HS-5 (cell line): ENCODE measurements at places on chromosomes 1 and 21.
A peak's percentile ranks its signal among the peaks of the same experiment; 100 is the strongest.

- peak; percentile 68 for DNase-seq
Observed at GRCh38 chr1:101259744-101260148, 22.9 kb downstream of the S1PR1 start.

DNA sequence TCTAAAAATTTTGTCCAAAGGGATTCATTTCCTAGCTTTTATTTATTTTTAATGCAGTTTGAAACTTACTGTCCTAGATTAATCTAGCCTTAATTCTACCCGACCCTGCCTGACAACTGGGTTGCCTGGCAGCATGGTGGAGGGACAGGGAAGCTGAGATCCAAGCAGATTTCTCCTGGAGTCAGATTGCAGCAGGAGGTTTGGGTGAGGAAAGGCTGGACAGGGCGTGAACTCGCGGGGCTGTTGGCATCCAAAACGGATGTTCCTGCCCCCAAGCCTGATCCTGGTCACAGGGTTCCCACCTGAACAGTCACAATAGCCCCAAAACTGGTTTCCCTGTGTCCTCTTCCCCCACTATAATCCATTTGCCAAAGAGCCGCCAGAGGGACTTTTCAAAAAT, 23.2 kb downstream of the TCEA3 start:
- DNase-seq: no peak

GRCh38 chr1:88976235-88976634, 16.2 kb downstream of the KYAT3 start:
- no peak for DNase-seq

DNA sequence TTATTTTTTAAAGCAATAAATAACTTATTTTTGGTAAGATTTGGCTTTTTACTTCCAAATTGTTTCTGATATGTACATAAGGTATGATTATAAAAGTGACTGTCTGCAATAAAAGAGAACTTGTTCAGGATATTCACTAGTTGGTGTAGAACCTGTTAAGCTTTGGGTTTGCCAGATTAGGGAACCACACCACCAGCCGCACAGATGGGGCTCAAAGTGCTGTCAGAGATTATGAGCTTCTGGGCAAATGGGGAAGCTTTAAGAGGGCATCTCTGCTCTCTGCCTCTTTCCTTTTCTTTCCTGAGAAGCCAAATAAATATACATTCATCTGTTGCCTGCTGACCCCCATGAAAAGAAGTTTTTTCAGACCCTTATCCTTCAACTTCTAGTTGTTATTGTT, 25.4 kb downstream of the IVNS1ABP start:
- no peak for DNase-seq

- DNase-seq: peak; percentile 72
Observed at GRCh38 chr1:33007190-33008050, 29.3 kb downstream of the AK2 start.
